ENCODE measurements at places on chromosomes 7 and 10. TPM values are rescaled to one million over a fixed set of nuclear protein-coding genes. Genes with fewer than 3 reads are reported as not detected.

GRCh38 chr10:130018265-130018664 lies 54.2 kb upstream of the EBF3 start:
- DNase-seq = no peak
- no peak overlapping the region for H3K27ac ChIP-seq
- no peaks in the 10 kb centered on the region for H3K4me1 ChIP-seq

DNA sequence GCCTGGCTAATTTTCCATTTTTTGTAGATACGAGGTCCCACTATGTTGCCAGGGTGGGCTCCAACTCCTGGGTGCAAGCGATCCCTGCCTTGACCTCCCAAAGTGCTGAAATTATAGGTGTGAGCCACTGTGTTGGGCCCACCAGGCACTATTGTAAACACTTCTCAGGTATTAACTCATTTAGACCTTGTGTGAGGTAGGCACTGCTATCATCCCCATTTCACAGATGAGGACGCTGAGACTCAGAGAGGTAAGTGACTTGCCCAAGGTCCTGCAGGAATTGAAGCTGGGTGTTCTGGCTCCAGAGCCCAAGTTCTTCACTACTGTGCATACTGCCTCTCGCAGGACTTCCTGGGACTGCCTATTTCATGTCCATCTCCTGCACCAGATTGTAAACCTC lies 67.1 kb upstream of the SYPL1 start:
- no peaks in the 10 kb centered on the region for H3K4me1 ChIP-seq
- no peak overlapping the region for H3K4me3 ChIP-seq
- H3K27me3 ChIP-seq = no peaks in the 10 kb centered on the region
- no peak for DNase-seq
- no peak overlapping the region for H3K27ac ChIP-seq

GRCh38 chr7:7323352-7323751 lies 141.0 kb downstream of the C1GALT1 start:
- no peaks in the 10 kb centered on the region for H3K4me1 ChIP-seq
- no peaks in the 10 kb centered on the region for H3K36me3 ChIP-seq
- H3K4me3 ChIP-seq = no peak overlapping the region

- no peaks in the 10 kb centered on the region for H3K27me3 ChIP-seq
- H3K27ac ChIP-seq = no peak overlapping the region
- H3K36me3 ChIP-seq = no peaks in the 10 kb centered on the region
- H3K4me3 ChIP-seq = no peak overlapping the region
Measured at GRCh38 chr7:2819161-2819953, 24.8 kb downstream of the GNA12 start.

- peaks cover 14% of the 10 kb centered on the region for H3K4me1 ChIP-seq
- H3K27ac ChIP-seq = no peak overlapping the region
- no peaks in the 10 kb centered on the region for H3K27me3 ChIP-seq
- H3K4me3 ChIP-seq = no peak overlapping the region
- no peak for DNase-seq
Measured at GRCh38 chr7:44802418-44803025, 6.0 kb downstream of the PPIA start.

LHPP gene
- 5.1 TPM for total RNA-seq

SNX10 gene
- 3.5 TPM for total RNA-seq

MRPS24 gene
- 145 TPM for total RNA-seq

LAMB4 gene
- total RNA-seq = not detected

CACNB2 gene
- 0.96 TPM for total RNA-seq
